ENCODE measurements at places on chromosomes 1 and 21.

DNA sequence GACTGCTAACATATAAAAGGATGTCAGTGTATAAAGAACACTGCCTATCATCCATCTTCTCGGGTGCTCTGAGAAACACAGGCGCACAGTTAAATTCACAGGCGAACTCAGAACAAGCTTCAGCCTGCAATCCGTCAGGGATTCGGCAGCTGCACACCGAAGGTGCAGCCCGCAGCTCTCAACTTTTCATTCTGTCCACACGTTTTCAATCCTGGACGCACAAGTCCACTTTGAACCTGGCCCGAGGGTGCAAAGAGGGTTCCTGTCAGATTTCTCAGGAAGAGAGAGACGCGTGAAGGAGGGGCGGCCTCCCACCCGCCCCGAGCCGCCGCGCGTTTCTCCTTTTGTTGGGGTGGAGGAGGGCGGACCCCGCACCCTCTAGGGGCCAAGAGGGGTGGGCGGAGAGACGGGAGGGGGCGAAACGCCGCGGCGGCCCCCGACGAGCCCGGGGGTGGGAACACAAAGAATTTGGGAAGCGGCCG lies 724 bp downstream of the DOCK7 start:
- DNase-seq = peak; percentile 6

- no peak for DNase-seq
Observed at GRCh38 chr1:147414505-147415163, 126.7 kb upstream of the BCL9 start.

- no peak for DNase-seq
Observed at GRCh38 chr1:164559342-164560051, 513 bp downstream of the PBX1 start.

DNA sequence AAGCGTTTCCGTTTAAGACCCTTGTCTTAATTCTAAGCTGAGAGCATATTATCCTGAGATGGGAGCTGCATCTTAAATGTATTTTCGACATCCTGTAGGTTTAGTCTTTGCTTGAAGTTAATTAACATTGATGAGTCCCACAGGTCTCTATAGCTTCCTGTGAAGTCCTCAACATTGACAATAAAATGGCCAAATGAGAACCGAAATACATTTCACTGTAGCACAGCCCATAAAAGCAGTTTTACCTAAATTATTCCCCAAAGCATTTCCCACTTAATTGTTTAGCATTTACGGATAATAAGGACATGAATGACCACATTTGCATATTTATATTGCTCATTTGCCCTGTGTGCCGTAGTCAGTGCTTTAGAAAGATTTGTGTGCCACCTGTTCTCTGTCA lies 116.4 kb downstream of the CRB1 start:
- DNase-seq = no peak

DNA sequence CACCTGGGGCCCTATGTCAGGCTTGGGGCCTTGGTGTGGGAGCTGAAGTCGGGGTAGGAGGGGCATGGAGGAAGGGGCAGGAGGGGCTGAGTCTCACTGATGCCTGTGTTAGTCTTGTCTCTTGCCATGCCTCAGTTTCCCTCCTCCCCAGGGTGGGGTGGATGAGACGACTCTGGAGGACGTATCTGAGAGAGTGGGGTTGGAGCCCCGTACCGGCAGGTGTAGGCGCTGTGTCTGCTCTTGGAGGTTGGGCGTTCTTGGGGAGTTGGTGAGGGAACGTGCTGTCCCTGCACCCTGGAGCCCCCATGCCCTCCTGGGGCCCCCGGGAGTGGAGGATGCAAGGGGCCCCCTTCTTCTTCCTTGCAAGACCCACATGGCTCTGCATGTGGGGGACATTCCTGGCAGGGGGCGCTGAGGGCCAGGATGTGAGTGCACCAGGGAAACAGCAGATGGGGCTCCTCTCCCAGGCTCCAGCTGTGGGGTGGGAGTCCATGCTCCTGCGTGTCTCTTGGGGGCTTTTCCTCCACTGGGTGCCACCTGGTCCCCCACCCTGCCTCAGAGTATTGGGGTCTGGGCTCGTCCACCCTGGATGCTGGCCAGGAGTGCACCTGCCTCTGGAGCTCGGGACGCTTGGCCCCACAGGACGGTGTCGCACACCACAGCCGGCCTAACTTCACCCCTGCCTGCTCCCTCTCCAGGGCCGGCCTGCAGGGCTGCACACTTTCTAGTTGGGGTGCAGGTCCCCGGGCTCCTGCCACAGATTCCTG lies 1.4 kb upstream of the TNFRSF14 start:
- peak; percentile 61 for DNase-seq

GRCh38 chr1:20682571-20683236 lies 21.5 kb upstream of the DDOST start:
- no peak for DNase-seq

GRCh38 chr1:163771637-163772036 lies 449.9 kb downstream of the NUF2 start:
- no peak for DNase-seq

- no peak for DNase-seq
Observed at GRCh38 chr1:203934651-203935050, 73.3 kb downstream of the SNRPE start.

DNA sequence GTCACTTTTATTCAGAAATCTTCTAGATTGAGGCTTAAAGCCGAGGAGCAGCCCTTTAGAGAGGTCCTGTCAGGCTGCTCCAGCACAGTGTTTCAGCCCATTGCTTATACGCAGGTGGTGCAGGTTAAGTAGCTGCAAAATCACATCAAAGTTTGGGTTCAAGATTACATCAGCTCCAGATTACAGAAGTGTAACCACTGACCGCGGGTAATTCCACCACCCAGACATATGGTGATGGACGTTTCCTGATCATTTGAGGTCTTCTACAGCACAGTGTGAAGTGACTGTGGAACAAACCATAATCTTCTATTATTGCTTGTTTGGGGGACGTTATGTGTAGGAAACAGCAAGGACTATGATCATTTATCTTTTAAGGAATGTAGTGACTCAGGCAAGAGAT lies 11.8 kb downstream of the C1orf115 start:
- DNase-seq = no peak

- no peak for DNase-seq
Observed at GRCh38 chr1:207648334-207649209, 3.6 kb downstream of the CR1L start.

GRCh38 chr1:44411861-44412260 lies 6.8 kb downstream of the RNF220 start:
- no peak for DNase-seq

DNA sequence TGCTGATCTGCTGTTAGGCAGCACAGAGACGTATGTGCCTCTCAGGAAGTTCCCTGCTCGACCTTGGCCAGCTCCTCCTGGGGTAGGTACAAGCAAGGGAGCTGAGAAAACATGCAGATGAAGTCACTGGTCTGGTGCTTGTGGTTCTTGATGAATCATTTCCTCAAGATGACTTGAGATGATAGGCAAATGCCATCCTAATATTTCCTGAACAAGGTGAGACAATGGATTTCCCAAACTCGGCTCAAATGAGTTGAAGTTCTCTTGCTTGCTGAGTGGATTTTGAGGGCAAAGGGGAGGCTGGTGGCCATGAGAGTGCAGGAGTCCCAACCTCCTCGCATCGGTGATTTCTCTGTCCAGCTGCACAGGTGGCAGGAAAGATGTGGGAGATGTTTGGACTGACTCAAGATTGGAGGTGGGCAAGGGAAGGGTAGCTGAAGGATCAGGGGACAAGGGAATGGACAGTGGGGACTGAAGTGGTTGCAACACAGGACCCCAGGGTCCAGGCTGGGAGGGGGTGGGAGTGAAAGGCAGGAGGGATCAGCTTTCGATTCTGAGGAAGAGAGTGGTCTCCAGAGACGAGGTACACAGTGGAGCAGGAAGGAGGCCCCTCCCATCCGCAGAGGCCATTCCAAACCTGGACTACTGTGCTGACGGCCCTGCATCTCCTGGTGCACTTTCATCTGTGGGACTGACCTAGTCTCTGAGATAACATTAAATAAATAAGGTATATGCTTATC lies 63.9 kb downstream of the CAPN2 start:
- peak; percentile 56 for DNase-seq

DNA sequence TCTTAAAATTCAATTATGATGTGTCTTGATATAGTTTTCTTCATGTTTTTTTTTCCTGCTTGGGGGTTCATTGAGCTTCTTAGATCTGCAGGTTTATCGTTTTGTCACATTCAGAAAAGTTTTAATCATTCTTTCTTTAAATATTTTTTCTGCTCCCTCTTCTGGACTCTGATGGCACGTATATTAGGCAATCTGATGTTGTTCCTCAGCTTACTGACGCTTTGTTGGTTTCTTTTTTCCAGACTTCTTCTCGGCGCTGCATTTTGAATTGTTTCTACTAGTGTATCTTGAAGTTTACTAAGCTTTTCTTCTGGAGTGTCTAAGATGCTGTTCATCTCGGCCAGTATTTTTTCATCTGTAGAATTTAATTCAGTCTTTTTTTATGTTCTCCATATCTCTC lies 44.8 kb upstream of the FMOD start:
- no peak for DNase-seq

GRCh38 chr1:209866201-209866600 lies 38.4 kb downstream of the UTP25 start:
- DNase-seq = no peak

- DNase-seq = no peak
Observed at GRCh38 chr1:222004784-222005183, 262.9 kb upstream of the DUSP10 start.

GRCh38 chr21:46542588-46543124 lies 62.2 kb downstream of the S100B start:
- no peak for DNase-seq

- no peak for DNase-seq
Observed at GRCh38 chr1:246827396-246827795, 103.2 kb downstream of the SCCPDH start.

DNA sequence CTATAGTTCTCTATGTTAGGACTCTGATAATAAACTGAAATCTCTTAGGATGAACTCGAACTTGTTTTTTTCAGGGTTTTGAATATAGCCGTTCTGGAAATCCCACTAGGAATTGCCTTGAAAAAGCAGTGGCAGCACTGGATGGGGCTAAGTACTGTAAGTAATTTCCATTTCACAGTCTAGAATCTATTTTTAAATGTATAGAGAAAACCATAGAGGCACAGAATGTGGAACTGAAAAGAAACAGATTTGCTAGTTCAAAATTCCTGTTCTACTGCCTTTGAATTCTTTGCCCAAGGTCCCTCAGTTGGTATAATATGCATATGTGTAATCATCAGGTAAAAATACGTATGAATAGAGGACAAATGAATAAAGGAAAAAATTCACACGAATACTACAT lies 4.8 kb downstream of the CTH start:
- no peak for DNase-seq

GRCh38 chr21:31216206-31216605 lies 127.9 kb downstream of the TIAM1 start:
- no peak for DNase-seq

DNA sequence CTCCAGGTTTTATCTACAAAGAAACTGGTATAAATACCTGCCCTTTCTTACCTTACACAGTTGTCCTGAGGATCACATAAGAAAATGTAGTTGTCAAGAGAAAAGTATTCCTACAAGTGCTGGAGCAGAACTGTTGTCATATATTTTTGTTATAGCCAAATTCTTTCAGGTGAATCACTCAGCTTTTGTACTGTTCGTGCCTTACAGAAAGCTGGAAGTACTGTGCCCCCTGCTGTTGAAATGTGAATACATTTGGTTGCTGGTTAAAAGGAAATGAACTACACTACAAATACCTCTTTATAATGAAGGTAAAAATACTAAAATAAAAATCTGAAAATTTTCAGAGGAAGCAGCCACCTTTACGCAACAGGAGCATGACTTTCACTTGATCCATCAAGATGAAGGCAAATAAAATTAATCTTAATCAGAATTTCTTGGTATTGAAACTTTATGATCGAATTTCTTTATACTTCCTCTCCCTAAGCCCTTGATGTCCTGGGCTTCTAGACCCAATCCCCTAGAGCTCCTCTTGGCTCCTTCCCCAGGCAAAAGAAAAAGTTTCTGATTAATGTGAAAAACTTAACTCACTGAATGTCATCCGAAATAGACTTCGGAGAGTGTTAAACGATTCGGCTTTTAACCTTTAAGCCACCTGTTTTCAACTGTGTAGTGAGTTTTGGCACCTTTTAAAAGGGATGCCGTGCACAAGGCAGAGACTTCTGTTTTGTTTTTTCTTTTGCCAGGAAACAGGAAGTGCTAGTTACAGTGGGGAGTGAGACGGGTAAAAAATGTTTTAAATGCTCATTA lies 12.5 kb downstream of the CHML start:
- DNase-seq = peak; percentile 69

DNA sequence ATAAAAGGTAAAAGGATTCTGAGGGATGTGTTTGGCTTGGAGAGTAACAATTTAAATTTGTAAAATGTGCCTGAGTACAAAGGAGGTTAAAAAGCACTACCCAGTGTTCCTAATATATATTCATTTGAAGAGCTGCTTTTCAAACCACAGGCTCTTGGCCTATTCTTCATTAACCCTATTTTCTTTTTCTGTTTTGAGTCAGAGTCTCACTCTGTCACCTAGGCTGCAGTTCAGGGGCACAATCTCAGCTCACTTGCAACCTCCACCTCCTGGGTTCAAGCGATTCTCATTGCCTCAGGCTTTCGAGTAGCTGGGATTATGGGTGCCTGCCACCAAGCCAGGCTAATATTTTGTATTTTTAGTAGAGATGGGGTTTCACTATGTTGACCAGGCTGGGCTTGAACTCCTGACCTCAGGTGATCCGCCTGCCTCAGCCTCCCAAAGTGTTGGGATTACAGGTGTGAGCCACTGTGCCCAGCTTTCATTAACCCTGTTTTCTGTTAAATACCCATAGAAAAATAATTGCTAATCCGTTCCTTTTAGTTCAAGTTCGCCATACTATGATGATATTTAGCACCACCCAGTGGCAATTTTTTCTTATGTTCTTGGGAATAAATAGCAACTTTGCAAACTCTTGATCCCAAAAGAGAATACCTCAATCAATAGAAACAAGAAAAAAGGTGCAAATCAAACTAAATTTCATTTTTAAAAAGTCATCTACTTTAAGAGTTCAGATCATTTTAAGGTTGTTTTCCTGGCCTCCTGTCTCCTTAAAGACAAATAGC lies 30.5 kb downstream of the ZBTB8OS start:
- no peak for DNase-seq

DNA sequence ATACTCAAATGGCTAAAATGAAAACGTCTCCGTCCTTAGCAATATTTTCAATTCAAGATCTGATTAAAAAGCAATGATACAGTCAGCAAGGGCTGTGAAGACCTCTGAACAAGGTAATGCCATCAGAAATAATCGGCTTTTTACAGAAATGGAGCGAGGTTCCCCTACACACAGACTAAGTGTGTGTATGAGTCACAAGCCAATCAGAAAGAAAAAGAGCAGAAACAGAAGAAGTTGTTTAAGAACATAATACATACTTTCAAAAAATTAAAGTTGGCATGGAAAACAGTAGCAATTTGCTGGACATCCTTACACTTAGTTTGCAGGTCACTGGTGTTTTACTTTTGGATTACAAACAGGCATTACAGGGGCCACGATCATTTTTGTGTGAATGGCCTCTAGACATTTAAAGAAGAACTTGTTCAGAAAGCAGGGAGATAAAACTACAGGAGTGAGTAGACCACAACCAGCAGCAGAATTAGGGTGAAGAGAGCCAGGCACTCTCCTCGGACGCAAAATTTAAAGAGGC lies 350.0 kb upstream of the RUNX1 start:
- DNase-seq = no peak

GRCh38 chr21:42495765-42496119 lies 282 bp downstream of the RSPH1 start:
- no peak for DNase-seq

- DNase-seq = no peak
Observed at GRCh38 chr1:232047473-232047872, 420.9 kb downstream of the DISC1 start.

Data from CD4-positive, alpha-beta T cell treated with Interleukin-6 at 100 ng/mL for 8 hours (primary cell).